Activated T-cell treated with anti-CD3 and anti-CD28 coated beads, Interleukin-2, amount 50 U/mL, for 24 hours (primary cell): ENCODE measurements at places on chromosomes 7 and 10.

DNA sequence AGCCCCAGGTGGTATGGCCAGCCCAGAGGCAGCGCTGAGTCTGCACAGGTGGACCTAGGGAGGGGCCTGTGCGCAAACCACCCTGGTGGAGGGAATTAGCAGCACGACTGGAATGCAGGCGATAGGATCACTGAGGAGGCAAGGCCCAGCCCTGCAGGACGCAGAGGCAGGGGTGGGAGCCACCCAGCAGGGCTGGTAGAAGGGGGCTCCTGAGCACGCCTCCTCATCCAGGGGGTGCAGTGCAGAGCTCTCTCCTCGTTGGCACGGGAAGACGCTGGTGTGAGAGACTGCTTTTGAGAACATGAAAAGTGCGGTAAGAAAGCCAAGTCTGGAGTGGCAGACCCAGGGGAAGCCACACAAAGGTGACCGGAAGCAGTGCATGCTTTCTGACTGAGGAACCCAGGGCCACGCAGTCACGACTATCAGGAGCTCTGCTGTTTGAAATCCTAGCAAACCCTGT, 6.0 kb downstream of the FXYD4 start:
- no peaks in the 10 kb centered on the region for H3K27me3 ChIP-seq
- DNase-seq = no peak
- no peaks in the 10 kb centered on the region for H3K36me3 ChIP-seq
- no peak overlapping the region for H3K4me3 ChIP-seq
- no peak overlapping the region for H3K27ac ChIP-seq

DNA sequence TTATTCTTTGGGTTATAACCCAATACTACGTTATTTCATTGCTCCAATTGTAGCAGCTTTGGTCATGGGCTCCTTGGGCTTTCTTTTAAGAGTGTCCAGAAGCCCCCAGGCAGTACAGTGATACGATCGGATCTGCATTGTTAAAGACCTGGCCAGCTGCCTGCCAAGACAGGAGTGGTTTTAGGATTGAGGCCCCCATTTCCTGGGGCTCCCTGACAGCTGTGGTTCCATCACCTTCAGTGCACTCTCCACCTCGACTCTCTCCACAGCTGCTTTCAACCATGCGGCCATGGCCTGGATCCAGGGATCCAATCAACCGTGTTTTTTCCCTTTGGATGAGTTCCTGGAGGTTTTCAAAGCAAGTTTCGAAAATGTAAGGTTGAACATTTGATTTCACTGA, 123.4 kb upstream of the BTBD16 start:
- no peak for DNase-seq
- H3K27me3 ChIP-seq = no peaks in the 10 kb centered on the region
- H3K4me1 ChIP-seq = no peaks in the 10 kb centered on the region
- no peak overlapping the region for H3K27ac ChIP-seq
- H3K36me3 ChIP-seq = no peaks in the 10 kb centered on the region

DNA sequence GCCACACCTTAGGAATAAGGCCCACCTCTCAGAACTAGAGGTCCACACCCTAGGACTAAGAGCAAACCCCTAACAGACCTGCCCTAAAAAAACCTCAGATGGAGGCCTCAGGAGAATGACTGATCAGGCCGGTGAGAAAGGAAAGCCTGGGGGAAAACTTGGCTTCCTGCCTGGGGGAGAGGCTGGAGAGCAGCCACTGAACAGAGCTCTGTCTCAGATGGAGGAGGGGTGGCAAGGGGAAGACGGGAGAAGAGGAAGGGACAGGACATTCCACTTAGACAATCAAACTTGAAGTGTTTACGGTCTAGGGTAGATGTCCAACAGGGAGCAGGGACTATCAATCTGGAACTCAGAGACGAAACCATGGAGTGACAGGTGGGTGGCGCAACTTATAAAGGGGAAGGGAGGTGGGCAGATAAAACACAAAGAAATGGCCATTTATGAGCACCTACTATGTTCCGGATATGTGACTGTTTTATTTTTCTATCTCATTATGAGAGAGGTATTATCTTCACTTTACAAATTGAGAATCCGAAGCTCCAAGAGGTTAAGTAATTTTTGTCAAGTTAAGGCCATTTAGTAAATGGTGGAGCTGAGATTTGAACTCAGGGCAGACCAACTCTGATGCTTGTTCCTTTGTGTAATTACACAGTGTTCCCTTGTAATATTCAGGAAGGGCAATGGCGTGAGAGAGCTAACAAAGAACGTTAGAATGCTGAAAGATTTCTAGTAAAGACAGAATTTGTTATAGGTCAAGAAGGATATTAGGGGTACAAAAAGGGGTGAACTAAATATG, 82.6 kb downstream of the DNMBP start:
- H3K27ac ChIP-seq = no peak overlapping the region
- H3K4me3 ChIP-seq = no peak overlapping the region
- no peak for DNase-seq
- no peaks in the 10 kb centered on the region for H3K36me3 ChIP-seq
- H3K27me3 ChIP-seq = no peaks in the 10 kb centered on the region

DNA sequence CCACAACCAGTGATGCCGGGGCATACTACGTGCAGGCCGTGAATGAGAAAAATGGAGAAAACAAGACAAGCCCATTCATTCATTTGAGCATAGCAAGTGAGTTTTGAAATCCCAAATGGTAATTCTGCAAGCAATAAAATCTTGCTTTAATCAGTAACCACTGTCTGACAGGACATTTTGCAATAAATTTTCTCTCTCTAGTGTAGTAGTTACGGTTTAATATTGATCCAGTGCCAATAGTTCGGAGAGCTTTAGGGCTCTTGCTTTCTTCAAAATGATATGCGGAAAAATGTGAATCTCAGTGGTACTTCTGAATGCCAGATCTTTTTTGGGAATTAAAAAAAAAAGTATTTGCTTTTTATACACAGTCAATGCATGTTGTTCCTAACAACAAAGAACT, 520.4 kb downstream of the SDK1 start:
- DNase-seq = no peak
- no peak overlapping the region for H3K4me3 ChIP-seq
- H3K27me3 ChIP-seq = peaks cover 3% of the 10 kb centered on the region
- no peak overlapping the region for H3K27ac ChIP-seq
- no peaks in the 10 kb centered on the region for H3K36me3 ChIP-seq
- peaks cover 2% of the 10 kb centered on the region for H3K4me1 ChIP-seq

DNA sequence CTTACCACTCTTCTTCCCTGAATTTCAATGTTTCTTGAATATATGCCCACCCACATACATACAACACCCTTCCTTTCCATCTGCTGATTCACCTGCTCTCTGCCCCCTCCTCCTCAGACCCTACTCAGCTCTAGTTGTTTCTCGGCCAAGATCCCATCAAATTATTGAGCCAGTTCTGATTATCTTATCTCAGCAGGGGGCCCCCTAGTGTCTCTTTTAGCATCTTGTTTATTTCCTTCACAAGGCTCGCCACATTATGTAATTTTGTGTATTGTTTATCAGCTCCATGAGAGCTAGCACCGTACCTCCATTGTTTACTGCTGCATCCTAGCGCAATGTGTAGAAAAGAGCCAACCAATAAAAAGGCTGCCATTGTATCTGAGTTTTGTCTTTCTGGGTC, 71.9 kb downstream of the FAM13C start:
- H3K4me1 ChIP-seq = no peaks in the 10 kb centered on the region
- H3K27ac ChIP-seq = no peak overlapping the region
- H3K36me3 ChIP-seq = no peaks in the 10 kb centered on the region
- H3K4me3 ChIP-seq = no peak overlapping the region
- no peak for DNase-seq
- no peaks in the 10 kb centered on the region for H3K27me3 ChIP-seq

DNA sequence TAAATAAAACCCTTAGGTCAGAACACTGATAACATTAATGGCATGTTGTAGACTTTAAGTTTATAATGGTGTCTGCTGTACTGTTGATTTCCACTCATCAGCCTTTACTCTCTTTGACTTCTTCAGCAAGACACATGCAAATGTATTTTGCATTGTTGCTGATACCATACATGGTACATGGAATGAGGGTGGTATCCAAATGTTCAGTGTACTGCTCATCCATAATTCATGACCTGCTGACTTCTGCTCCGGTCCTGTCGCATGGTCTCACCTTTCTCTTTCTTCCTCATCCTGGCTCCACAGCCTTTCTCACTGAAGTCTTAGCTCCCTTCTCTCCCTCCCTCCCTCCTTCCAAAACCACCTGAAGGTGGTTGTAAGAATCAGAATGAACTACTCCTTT, 4.7 kb upstream of the CUBN start:
- no peaks in the 10 kb centered on the region for H3K36me3 ChIP-seq
- no peaks in the 10 kb centered on the region for H3K27me3 ChIP-seq
- H3K4me3 ChIP-seq = no peak overlapping the region
- no peak for DNase-seq

DNA sequence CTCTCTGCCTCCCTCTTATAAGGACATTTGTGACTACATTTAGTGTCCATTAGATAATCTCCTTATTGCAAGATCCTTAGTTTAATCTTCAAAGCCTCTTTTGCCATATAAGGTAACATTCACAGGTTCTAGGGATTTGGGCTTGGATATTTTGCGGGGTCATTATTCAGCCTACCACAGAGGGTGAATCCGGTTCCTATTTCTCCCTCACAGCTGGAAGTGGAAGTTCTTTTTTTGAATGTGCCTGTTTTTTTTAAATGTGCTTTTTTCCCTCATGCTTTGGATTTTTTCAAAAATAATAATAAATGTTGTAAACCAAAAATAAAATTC, 17.1 kb upstream of the FAM221A start:
- H3K36me3 ChIP-seq = peaks cover 2% of the 10 kb centered on the region
- H3K4me3 ChIP-seq = no peak overlapping the region
- no peaks in the 10 kb centered on the region for H3K4me1 ChIP-seq
- H3K27me3 ChIP-seq = no peaks in the 10 kb centered on the region
- DNase-seq = no peak
- no peak overlapping the region for H3K27ac ChIP-seq

DNA sequence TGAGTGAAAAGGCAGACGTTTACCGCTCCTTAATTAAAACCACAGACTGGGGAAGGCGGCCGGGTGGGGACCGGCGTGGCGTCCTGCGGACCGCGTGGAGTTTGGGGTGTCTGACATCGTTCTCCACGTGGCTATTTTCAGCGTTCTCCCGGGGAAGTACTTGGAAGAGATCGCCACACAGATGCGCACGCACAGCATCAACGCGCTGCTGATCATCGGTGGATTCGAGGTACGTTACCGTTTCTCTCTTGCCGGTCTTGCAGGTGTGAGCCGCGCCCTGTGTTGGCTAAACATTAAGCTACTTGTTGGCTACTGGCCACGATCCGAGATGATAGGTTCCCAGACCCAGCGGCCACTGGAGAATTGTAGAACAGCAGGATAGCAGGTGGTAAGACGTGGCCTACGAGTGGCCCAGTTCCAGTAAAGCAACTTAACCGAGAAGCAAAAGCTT, 51.3 kb downstream of the PFKP start:
- H3K4me3 ChIP-seq = no peak overlapping the region
- peak overlapping the region; percentile 37 for H3K27ac ChIP-seq
- H3K27me3 ChIP-seq = no peaks in the 10 kb centered on the region
- no peak for DNase-seq

DNA sequence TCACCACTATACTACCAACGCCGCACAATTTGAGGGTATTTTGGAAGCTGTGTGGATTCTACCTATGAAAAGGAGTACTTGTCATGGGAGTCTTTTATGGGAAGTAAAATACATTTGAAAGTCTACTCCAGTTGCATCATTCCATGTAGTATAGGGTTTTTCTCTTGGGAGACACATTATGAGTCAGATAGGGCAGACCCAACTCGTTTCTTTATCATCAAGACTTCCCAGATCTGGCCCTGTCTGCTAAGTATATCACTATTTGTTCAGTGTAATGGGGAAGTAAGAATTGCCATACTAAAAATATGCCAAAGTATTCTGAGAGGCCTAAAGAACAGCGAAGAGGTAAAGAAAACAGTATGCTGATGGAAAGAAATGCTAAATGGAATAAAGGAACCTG, 144.2 kb downstream of the SPAG6 start:
- no peak overlapping the region for H3K27ac ChIP-seq
- DNase-seq = no peak
- H3K36me3 ChIP-seq = no peaks in the 10 kb centered on the region
- peaks cover 19% of the 10 kb centered on the region for H3K4me1 ChIP-seq

GRCh38 chr7:47255441-47255840, 326.5 kb downstream of the TNS3 start:
- peaks cover 48% of the 10 kb centered on the region for H3K27me3 ChIP-seq
- H3K4me1 ChIP-seq = peaks cover 10% of the 10 kb centered on the region
- no peak for DNase-seq
- no peak overlapping the region for H3K4me3 ChIP-seq
- no peak overlapping the region for H3K27ac ChIP-seq
- H3K36me3 ChIP-seq = no peaks in the 10 kb centered on the region

GRCh38 chr7:24123076-24123475, 160.9 kb upstream of the NPY start:
- no peaks in the 10 kb centered on the region for H3K4me1 ChIP-seq
- H3K4me3 ChIP-seq = no peak overlapping the region
- H3K27me3 ChIP-seq = peaks cover 7% of the 10 kb centered on the region
- no peaks in the 10 kb centered on the region for H3K36me3 ChIP-seq
- H3K27ac ChIP-seq = no peak overlapping the region
- DNase-seq = no peak

DNA sequence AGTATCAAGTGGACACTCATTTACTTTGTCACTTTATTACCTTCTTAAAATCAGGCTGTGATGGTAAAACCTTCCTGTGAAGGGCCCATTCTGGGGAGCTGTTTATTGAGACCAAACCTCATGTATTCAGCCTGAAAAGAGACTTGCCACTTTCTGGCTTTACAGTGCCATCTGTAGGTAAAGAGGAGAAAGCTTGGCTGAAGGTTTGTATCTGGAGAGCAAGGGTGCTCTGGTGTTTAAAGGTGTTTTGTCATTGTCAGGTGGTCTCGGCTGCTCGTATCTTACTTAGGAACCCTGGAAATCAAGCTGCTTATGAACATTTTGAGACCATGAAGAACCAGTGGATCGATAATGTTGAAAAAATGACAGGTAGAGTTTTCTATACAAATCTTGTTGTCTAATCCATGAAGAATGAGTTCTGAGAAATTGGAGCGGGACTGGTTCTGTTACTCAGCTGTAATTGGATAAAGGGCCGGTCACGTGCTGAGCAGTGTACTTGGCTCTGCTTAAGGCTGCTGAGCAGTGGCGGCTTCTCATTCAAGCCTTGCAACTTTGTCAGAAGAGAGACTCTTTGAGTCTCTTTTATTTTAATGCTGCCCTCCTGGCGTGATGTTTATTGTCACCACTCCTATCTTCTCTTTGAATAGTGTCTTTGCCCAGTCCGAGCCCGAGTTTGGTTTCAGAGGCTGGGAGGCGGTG, 46.9 kb downstream of the AP3M1 start:
- peaks cover 79% of the 10 kb centered on the region for H3K36me3 ChIP-seq
- no peaks in the 10 kb centered on the region for H3K4me1 ChIP-seq
- H3K27me3 ChIP-seq = no peaks in the 10 kb centered on the region
- no peak overlapping the region for H3K4me3 ChIP-seq

- no peak for DNase-seq
- peaks cover 39% of the 10 kb centered on the region for H3K36me3 ChIP-seq
- no peak overlapping the region for H3K27ac ChIP-seq
Observed at GRCh38 chr7:121344093-121344492, 15.3 kb downstream of the WNT16 start.

DNA sequence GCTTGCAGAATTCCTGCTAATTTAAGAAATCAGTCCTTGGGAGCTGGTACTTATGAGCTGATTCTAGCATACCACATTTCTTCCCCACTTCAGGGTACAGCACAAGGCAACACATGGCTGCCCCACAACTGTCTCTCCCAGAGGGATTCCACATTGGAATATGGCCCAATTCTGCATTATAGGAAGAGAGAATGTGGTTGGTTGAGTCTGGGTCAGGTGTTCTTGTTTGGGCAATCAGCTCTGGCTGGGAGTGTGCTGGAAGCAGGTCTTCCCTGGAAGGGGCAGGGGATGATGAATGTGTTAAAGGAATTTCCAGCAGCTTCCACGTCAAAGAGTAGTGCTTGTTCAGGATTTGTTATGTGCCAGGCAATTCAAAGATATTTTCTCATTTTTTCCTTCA, 95.7 kb downstream of the BUB3 start:
- DNase-seq = no peak
- no peaks in the 10 kb centered on the region for H3K36me3 ChIP-seq
- no peak overlapping the region for H3K27ac ChIP-seq
